Osteoblast (primary cell): ENCODE measurements at places on chromosomes 11 and 22. TPM values are rescaled to one million over a fixed set of nuclear protein-coding genes. Genes with fewer than 3 reads are reported as not detected.

The LRRC75B gene
- 5.1 and 8.5 TPM in 2 replicates for total RNA-seq

The SLC37A2 gene
- total RNA-seq: 0.29 and 0.36 TPM in 2 replicates

The CHRNA10 gene
- 0.29 and 0.72 TPM in 2 replicates for total RNA-seq

The EXPH5 gene
- total RNA-seq: under 0.01 and 0.59 TPM in 2 replicates

DNA sequence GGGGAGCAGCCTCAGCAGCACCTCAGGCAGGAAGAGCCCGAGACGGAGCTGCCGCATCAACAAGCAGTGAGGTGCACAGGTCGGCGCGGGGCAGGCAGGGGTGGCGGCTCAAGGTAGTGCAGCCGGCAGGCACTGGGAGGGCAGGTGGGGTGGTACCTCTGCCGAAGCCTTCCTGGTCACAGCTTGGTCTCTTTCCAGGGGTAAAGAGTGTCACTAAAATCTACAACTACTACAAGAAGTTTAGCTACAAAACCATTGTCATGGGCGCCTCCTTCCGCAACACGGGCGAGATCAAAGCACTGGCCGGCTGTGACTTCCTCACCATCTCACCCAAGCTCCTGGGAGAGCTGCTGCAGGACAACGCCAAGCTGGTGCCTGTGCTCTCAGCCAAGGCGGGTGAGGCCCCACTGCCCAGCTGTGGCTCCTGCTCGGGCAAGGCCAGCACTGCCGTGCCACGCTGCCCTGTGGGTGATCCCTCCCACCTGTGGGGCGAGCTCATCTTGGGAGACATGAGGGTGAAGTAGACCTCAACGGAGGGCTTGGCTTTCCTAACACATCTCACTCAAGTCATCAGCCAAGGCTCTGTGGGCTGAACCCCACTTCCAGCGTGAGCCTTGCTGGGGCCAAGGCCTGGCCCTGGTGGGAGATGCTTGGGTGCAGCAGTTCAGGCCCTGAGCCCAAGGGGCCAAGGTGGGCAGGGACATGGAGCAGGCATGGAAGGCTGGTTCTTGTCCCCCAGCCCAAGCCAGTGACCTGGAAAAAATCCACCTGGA is 13.6 kb downstream of the GATD1 start:
- DNase-seq: peak; percentile 51

- peak; percentile 22 for DNase-seq
Observed at GRCh38 chr11:114596175-114596919, 761 bp upstream of the NXPE4 start.

DNA sequence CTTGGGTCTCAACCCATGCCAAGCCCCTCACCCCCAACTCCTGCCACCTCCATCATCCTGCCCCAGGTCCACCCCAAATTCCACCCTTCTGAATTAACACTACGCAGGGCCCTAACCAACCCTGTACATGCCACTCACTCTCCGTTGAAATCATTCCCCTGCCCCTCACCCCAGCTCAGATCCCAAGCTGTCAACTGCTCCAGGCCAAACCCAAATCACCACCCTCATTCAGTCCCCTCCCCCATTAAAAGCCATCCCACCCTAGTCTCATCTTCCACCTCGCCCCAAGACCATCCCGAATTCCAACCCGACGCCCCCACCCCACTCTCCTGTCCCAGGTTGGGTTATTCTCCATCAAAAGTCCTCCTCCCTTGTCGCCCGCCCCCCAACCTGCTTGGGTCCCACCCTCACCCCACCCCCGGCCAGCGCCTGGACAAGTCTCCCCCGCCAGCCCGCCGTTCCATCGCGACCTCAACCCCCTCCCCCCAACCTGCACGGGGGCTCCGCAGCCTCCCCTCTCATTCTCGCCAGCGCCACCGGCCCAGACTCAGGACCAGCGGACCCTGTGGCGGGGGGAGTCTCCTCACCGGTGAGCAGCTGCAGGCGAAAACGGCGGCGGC is 466 bp downstream of the FAM168A start:
- DNase-seq: peak; percentile 11

DNA sequence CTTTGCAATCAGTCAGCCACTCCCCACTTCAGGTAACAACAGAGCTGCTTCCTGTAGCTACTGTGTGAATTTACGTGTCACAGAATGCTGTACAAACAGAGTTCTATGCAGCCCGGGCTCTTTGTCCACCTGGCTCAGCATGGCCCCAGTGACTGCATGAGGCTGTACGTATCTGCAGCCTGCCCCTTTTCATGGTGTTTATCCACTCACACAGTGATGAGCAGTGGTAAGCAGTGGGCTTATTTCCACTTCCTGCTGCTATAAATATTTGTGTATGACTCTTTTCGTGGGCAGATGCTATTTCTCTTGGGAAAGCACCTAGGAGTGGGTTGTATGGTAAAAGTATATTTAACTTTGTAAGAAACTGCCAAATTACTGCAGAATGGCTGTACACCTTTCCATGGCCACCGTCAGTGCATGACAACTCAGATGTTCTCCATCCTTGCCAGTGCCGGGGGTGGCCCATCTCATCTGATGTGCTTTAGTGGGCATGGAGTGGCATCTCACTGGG is 43.3 kb downstream of the MYEOV start:
- DNase-seq: no peak

GRCh38 chr11:73629907-73630306 is 16.5 kb upstream of the PLEKHB1 start:
- DNase-seq: no peak

DNA sequence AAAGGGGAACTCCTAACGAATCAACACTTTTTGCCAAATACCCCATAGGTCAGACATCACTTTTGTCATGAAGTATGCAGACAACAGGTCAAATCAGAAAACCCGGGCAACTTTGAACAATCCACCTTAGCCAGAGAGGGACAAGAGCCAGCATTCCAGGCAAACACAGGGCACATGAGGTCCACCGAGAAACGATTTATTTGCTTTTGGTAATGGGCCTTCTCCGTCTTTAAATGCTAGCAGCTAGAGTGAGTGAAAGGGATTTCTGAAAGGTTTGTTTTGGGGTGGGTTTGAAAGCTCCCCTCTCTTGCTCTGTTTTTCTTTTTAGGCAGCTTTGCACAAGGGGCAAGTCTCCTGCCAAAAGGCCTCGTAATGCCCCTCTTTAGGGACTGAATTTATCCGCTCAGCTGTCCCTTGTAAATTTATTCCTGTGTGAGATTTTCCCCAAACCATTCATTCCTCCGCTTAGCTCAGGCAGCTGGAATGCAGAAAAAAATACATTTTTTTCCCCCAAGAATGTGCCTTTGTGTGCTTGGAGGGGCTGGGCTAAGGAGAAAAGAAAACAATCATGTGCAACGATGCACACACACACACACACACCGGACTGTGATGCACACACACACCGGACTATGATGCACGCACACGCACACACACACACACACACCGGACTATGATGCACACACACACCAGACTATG is 196.9 kb downstream of the SNX19 start:
- DNase-seq: peak; percentile 91

- DNase-seq: peak; percentile 61
Observed at GRCh38 chr22:20587206-20587958, 80.0 kb downstream of the MED15 start.

- DNase-seq: no peak
Observed at GRCh38 chr11:79896258-79896657, 455.4 kb upstream of the TENM4 start.

GRCh38 chr11:128522055-128522942 is 65.1 kb downstream of the ETS1 start:
- DNase-seq: peak; percentile 95

DNA sequence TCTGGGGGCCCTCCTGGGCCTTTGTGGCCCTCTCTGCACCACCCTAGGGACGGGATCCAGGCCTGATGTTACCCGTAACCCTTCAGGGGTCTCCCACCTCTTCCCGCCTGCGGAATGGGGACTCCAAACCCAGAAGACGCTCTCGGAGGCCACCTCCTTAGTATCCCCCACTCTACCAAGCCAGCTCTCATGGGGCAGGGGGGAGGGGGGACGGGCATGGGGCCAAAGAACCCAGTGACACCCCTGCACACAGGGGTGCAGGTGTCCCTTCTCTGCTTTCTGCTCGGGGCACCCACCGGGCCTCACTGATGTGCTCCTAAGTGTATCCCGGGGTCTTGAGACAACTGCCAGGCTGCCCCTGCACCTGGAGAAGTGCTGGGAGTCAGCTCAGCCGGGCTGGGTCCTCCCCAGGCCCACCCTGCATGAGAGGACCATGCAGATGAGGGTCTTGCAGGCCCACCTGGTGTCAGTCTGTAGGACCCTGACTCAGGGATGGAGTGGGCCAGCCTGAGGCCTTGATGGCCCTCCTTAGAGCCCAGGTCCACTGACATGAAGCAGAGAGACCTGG is 176.9 kb downstream of the IGLL1 start:
- DNase-seq: peak; percentile 48

DNA sequence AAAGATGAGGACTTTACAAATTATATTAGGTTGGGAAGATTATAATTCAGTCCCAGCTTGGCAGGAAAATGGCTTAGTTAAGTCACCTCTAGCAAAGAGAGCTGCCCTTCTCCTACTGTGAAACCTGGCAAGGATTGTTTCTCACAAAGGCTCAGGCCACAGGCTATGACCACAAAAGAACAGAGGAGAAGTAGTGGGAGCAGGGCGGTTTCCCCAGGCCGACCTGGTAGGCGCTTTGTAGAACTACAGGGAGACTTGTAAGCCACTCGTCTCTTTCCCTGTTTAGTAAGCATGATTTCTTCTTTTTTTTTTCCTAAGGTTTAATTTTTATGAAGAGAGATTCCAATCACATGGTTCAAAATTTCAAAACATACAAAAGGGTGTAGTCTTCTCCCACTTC is 4.6 kb downstream of the SNAP29 start:
- no peak for DNase-seq
